ENCODE measurements at places on chromosomes 7 and 10. TPM values are rescaled to one million over a fixed set of nuclear protein-coding genes. Genes with fewer than 3 reads are reported as not detected.

Gene ABCB1
- 3.8 TPM for total RNA-seq

Gene OPALIN
- total RNA-seq: not detected

Gene LIPF
- not detected for total RNA-seq

Gene SHH
- not detected for total RNA-seq

Gene SUN3
- total RNA-seq: not detected

Gene ZNF487
- 4.9 TPM for total RNA-seq

Gene DPCD
- total RNA-seq: 52.8 TPM

Gene AOAH
- not detected for total RNA-seq

Gene COL28A1
- 0.16 TPM for total RNA-seq

Gene NPFFR1
- under 0.01 TPM for total RNA-seq

Gene ARL3
- 8.4 TPM for total RNA-seq

Gene PRTFDC1
- total RNA-seq: 58.6 TPM

Data from bronchial smooth muscle cell (primary cell).